ENCODE measurements at places on chromosomes 16 and 17.

GRCh38 chr17:39631403-39631802, 4.7 kb downstream of the PPP1R1B start:
- DNase-seq, result no peak

GRCh38 chr16:79036541-79036940, 564.0 kb downstream of the MAF start:
- DNase-seq, result no peak

- DNase-seq, result no peak
These were observed 247.8 kb downstream of the ENGASE start for GRCh38 chr17:79322211-79323123.

- DNase-seq, result no peak
These were observed 29.9 kb upstream of the CHMP6 start for GRCh38 chr17:80961541-80962330.

DNA sequence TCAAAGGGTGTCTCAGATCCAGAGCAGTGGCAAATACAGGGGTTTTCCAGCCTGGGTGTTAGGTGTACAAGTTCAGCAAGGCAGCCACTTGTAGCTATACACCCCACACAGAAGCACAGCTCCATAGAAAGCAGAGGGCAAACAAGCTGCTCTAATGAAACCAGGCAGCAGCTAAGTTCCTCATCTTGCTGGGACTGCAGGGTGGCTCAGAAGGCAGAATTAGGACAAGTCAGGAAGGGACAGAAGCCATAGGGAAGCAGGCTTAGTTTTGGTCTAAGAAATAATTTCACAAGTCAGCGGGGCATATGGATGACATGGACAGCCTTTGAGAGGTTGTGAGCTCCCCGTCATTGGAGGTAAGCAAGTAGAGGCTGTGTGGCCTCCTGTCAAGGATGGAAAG, 23.7 kb downstream of the CNGB1 start:
- DNase-seq, result no peak

GRCh38 chr17:57999496-58000017, 7.5 kb downstream of the SRSF1 start:
- no peak for DNase-seq

DNA sequence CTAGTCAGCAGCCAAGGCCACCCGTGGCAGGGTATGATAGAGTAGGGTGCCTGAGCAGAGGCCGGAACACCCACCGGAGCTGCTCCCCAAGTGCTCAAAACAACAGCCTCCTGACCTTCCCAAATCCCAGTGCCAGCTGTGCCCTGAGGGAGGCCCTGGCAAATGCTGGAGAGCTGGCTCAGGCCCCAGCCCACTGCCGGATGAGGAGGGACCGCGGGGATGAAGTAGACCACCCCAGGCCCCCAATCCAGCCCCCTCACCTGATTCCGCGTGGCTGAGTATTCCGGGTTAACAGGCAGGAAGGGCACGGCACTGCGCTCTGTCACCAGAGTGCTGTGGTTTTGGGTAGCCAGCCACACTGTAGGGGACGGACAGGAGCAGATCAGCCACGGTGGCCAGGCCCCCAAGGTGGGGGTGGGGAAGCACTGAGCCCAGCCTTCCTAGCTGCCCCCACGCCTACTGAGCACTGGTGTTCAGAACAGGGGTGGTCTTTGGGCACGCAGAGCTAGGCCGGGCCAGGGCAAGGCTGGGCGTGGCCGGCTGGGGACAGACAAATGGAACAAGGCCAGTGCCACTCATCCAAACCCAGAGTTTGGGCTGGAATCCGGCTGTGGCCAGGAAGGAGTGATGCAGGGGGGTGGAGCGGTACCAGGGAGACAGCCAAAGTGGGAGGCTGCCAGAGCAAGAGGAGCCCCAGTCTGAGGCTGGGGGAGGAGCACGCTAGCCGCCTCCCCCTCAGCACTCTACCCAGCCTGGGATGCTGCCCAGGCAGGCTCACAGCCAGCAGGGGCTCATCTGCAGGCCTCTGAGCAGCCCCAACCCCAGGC, 9.1 kb downstream of the TP53I13 start:
- DNase-seq, result no peak

DNA sequence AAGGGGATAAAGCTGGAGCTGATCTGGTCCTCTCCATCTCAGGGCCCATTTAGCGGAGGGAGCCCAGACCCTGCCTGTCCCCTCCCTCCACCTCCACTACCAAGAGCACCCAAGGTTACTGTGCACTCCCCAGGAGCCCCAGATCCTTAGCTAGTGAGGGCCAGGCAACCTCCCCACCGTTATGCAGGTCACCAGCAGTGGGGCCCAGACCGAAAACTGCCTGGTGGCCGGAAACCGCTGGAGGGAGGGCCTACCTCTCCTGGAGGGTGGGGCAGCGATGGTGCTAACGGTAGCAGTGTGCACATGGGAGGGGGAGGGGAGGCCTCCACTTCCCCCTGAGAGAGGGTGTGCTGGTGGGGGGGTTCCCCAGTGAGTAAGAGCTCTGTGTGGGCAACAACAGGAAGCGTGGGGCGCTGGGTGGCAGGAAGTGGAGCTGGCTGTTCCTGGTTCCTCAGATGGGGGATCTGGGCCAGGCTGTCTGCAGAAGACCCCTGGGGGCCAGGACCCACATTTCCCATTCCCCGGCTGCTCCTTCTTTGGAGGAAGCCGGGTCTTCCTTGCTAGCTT, 4.4 kb downstream of the FMNL1 start:
- peak; percentile 98 for DNase-seq

- DNase-seq, result no peak
These were observed 64.5 kb upstream of the NLK start for GRCh38 chr17:27977751-27978688.

DNA sequence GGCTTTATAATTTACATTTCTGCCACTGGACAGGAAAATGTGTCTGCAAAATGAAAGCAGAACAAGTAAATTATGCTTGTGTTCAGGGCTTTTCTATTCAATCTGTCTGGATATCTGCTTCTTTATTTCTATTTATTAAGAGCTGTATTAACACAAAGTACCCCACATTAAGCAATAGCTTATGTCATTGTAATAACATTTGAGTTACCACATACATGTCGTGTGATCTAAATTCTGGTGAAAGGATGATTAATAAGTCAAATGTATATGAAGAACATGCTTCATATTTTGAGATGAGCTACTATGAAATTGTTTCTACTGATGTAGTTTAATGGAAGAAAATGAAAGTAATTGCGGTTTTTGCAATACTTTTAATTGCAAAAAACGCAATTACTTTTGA, 238.2 kb downstream of the KCNJ2 start:
- no peak for DNase-seq
